OCI-LY7 (cell line): ENCODE measurements at places on chromosomes 5 and 9.
A peak's percentile ranks its signal among the peaks of the same experiment; 100 is the strongest.

DNA sequence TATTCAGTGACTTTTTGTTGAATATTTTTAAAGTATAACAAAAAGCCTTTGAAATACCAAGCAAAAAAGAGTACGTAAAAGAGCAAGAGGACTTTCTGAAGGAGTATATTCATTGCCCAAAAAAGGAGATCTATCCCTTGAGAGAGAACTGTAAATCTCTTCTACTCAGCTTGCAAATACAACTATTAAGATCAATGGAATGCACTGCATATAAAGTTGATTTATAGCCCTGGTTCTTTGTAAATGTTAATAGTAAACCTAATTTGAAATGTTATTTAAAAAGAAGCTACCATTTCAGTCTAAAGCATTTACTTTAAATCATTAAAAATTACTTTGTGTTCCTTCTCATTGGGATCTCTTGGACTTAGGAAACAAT lies 168.1 kb downstream of the PDE4D start:
- no peak for DNase-seq

GRCh38 chr9:90802386-90802985 lies 867 bp downstream of the SYK start:
- DNase-seq: peak; percentile 42

DNA sequence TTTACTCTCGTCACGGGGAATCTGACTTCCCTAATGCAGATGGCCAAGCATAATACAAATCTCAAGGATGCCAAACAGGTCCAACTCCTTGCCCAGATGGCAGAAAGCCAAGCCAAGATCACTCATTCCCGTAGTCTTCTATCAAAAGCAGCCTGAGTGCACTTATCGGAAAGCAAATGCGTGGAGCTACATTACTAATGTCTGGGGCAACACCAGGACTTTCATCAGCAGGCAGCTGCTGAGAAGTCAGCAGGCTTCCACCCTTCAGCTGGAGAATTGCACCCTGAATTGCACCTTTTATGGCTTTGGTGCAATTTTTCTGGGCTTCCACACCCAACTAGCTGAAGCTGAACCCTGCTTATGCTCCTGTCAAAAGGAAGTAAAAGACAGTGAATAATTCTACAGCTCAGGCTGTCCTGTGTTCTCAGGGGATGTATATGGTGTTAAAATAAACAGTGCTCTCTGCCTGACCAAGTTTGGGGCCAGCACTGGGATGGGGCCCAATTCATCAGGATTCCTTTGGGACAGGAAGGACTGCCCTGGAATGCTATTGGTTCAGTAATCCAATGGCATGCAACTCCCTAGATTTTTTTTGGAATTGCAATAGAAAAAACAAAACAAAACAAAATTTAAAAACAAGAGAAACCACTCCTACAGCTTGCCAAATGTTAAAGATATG lies 92.6 kb downstream of the DPYSL3 start:
- no peak for DNase-seq

GRCh38 chr5:59810041-59810440 lies 83.5 kb downstream of the PDE4D start:
- peak; percentile 68 for DNase-seq

DNA sequence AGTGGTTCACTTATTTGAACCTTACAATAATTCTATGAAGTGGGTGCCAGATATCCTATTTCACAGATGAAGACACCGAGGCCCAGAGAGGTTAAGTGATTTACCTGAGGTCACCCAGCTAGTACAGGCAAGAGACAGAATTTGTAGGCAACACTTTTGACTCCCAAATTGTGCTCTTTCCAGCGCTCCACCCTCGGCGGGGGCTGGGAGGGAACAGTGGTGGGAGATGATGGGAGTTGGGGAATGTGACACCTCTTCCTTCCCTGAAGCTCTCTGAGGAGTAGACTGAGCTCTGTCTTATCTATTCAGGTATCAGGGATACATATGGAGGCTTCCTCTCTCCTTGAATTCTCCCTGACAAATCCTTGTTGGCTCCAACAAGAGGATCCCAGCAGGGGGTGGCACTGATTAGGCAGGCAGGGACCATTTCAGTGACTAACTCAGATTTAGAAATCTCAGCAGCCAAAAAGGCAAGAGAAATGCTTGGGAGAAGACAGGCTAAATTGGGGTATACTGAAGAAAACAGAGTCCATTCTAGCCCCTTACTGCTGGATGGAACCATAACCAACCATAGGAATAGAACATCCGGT lies 95.8 kb upstream of the PANK3 start:
- no peak for DNase-seq

GRCh38 chr9:101966691-101967090 lies 228.2 kb upstream of the GRIN3A start:
- DNase-seq: no peak

GRCh38 chr5:89480406-89481007 lies 597.5 kb upstream of the MEF2C start:
- DNase-seq: no peak
